ENCODE measurements at places on chromosomes 12 and 14.

- no peak for DNase-seq
Observed at GRCh38 chr14:37545174-37545573, 49.9 kb downstream of the FOXA1 start.

DNA sequence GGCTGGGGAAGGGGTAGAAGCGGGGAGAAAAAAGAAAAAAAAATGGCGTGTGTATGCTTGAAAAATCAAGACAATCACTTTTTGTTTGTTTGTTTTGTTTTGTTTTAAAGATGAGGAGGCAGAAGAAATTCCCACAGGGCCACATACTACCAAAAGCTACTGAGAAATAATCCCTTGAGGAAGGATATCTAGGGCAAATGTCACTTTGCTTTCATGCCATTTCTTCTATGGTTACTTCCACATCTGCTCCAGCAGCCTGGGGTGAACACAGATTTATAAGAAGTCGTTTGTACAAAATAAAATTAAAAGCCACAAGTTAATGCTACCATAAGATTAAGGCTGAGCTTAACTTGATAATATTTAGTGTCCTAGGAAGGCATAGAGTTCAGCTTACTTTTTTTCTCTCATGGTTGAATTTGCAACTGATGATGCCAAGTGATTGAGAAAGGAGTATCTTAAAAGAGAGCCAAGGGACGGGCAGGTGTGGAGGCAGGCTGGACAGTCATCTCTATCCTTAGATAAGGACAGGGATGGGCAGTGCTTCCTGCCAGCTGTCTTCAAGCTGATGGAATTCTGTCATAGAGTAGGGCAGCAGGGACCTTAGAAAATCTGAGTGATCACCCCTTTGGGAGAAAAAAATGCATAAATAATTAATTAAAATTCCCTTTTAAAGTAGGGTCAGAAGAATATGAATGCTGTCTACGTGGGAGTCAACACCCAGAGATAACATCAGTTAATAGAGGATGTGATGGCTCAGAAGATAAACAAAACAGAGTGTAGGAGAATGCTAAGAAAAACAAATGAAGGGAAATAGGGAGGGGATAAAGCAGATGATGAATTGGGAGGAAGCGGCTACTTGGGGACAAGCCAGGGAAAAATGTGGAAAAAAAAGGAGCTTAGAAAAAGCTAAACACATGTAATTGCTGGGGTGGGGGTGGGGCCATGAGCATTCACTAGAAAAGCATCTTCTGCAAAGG, 57.1 kb downstream of the DYRK2 start:
- DNase-seq, result no peak

- no peak for DNase-seq
Observed at GRCh38 chr12:67377021-67377420, 107.9 kb downstream of the CAND1 start.

- DNase-seq, result no peak
Observed at GRCh38 chr14:90045616-90046015, 16.2 kb upstream of the KCNK13 start.

- DNase-seq, result no peak
Observed at GRCh38 chr12:46391630-46392029, 19.1 kb upstream of the SLC38A2 start.

DNA sequence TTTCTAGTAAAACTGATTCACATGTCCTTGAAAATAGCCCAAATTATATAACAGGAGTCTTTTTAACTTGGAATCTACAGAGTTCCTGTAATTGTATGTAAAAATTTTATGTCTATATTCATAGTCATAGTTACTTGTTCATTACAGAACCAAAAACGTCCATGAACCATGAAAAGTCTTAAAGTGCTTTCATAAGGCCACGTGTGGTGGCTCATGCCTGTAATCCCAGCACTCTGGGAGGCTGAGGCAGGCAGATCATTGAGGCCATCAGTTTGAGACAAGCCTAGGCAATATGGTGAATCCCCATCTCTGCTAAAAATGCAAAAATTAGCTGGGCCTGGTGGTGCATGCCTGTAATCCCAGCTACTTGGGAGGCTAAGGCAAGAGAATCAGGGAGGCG, 48.4 kb downstream of the GALNT4 start:
- DNase-seq, result no peak

DNA sequence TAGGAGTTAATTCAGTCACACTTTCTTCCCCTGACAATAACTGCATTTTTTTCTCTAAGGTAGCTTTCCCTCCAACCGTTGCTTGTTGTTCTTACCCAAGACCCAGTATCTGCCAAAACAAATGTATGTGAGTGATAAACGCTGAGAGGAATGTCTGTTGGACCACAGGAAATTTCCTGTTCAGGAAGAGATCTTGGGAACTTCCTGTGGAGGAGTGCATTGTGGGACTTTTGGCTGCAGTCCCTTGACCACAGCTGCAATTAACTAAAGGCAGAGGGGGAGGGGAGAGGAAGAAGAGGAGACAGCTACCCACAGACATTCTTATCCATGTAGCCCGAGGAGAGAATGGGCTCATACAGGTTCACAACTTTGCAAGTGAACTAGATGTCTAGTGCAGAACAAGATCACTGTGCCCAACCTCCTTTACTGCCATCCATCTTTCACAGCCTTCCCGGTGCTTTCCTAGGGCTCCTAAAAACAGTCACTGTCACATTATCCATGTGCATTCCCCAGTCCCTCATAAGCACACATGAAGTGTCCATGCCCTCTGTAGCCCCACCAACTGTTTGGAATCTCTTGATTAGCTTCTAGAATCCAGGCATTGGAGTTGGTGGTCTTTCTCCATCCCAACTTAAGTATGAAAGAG, 149.5 kb downstream of the ETV6 start:
- no peak for DNase-seq

DNA sequence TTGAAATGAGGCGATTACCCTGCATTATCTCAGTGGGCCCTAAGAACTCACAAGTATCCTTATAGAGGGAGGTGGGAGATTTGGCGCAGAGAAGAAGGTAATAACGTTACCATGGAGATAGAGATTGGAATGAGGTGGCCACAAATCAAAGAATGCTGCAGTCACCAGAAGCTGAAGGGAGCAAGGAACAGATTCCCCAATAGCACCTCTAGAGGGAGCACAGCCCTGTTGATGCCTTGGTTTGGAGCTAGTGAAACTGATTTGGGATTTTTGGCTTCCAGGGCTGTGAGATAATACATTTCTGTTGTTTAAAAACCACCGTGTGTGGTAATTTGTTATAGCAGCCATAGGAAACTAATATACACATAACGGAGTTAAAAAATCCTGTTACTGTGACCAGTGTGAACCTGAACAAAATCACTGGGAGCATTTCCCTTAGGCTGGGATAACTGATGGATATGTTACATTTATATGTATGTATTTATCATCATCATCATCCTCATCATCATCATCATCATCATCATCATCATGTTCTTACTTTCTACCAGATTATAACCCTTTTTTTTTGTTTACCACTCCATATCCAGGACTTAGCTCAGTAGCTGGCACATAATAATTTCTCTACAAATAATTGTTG, 100.3 kb downstream of the LIN7A start:
- DNase-seq, result no peak

All from activated naive CD4-positive, alpha-beta T cell treated with anti-CD3 and anti-CD28 coated beads, Interleukin-2, amount 50 U/mL, for 72 hours (primary cell).